ENCODE measurements at places on chromosomes 4 and X.

GRCh38 chr4:1192091-1192492, 19.7 kb upstream of the SPON2 start:
- DNase-seq = no peak

DNA sequence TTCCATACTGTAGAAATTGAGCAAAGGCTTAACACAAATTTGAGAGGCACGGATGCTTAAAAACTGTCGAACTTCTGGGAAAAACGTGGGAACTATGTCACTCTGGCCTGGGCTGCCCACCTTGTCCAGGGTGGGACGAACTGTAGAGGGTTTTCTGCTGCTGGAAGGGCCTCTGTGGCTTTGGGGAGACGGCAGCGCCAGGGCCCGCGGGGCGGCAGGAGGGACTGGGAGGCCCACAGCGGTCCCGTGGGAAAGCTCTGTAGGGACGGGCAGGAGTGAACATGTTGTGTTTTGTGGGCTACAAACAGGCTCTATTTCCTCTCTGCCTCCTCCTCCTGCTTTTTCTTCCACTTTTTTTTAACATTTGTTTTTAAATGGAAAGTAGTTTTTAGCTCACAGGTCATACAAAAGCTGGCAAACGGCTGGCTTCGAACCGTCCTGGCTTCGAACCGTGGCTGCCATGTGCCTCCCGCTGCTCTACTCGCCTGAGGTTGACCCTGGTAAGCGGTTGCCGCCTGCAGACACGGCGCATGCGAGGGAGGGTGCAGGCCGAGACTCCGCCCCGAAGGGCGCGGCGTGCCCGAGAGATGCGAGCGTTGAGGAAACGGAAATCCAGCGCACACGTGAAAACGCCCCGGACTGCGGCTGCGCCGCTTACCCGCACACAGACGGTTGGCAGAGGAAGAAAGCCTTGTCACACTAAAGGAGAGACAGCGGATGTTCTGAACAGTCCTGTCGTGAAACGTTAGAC, 382.3 kb upstream of the ZFP42 start:
- DNase-seq = no peak

GRCh38 chrX:20620306-20620705, 353.6 kb upstream of the RPS6KA3 start:
- DNase-seq = no peak

- DNase-seq = no peak
These were observed 153.7 kb upstream of the FGF16 start for GRCh38 chrX:77293331-77293995.

All from stimulated activated CD8-positive, alpha-beta memory T cell treated with anti-CD3 and anti-CD28 coated beads, Interleukin-4, amount 100 ng/mL, for 4 hours (primary cell).